ENCODE measurements at places on chromosomes 5 and 9.
A peak's percentile ranks its signal among the peaks of the same experiment; 100 is the strongest.

GRCh38 chr5:56323505-56323904, 90.4 kb upstream of the ANKRD55 start:
- no peak for DNase-seq

GRCh38 chr5:89187883-89188465, 305.0 kb upstream of the MEF2C start:
- DNase-seq = no peak

GRCh38 chr5:73151766-73152410, 21.1 kb upstream of the TMEM174 start:
- no peak for DNase-seq

- DNase-seq = no peak
Measured at GRCh38 chr9:109477258-109478050, 20.7 kb downstream of the PTPN3 start.

DNA sequence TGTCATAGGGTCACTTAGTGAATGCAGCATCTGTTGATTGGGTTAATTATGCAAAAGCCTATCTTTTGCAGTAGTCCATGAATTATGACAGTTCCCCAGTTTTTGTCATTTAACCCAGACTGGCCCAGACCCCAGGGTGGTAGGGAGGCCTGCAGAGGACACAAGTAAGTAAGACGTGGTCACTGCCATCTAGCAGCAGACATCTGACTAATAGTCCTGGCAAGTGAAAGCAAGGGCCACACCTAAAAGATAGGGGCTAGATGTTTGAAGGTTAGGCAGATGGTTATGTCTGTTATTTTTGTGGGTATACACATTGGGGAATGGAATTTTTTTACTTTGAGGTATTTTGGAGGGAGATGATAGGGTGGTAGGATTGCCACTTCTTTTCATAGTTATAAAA, 48.0 kb downstream of the RAB14 start:
- no peak for DNase-seq

- peak; percentile 24 for DNase-seq
Measured at GRCh38 chr9:6873857-6874256, 116.1 kb downstream of the KDM4C start.

DNA sequence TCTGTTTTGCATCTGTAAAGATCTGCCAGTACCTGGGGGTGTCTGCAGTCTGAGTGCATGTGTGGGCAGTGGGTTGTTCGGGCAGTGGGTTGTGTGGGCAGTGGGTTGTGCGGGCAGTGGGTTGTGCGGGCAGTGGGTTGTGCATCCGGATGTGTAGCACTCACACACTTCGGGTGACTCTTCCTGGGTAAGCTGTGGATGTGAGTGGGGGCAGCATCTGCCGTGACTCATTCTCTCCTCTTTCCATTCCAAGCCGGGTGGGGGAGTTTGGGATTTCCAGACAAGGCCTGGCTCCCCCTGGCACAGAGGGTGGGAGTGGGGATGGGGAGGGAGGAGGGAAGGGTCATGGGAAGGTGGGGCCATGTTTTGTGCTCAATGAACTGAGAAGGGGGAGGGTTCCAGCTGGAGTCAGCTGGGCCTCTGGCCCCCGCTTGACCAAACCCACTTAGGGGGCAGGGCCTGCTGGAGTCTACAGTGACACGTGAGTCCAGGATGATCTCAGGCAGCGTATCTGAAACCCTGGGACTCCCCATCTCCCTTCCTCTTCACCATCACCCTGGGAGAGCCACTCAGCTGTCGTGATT, 8.3 kb downstream of the CRB2 start:
- no peak for DNase-seq

- DNase-seq = no peak
Measured at GRCh38 chr5:58241389-58241788, 218.5 kb downstream of the PLK2 start.

DNA sequence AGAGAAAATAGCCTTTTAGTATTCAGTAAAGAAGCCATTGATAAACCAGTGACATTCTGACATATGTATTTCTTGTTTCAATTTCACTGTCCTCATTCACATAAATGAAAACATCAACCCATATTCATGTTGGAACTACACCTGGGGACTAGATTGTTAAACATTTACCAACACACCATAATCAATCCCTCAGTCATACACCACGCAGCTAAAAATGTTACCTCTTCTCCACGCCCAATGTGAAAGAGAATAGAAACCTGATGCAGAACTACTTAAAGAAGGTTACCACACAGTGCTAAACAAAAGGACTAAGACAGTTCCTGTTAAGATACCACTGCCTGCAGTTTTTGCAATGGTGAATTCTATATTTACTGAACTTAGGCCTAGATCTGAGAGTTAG, 518.9 kb downstream of the PRELID2 start:
- DNase-seq = no peak

DNA sequence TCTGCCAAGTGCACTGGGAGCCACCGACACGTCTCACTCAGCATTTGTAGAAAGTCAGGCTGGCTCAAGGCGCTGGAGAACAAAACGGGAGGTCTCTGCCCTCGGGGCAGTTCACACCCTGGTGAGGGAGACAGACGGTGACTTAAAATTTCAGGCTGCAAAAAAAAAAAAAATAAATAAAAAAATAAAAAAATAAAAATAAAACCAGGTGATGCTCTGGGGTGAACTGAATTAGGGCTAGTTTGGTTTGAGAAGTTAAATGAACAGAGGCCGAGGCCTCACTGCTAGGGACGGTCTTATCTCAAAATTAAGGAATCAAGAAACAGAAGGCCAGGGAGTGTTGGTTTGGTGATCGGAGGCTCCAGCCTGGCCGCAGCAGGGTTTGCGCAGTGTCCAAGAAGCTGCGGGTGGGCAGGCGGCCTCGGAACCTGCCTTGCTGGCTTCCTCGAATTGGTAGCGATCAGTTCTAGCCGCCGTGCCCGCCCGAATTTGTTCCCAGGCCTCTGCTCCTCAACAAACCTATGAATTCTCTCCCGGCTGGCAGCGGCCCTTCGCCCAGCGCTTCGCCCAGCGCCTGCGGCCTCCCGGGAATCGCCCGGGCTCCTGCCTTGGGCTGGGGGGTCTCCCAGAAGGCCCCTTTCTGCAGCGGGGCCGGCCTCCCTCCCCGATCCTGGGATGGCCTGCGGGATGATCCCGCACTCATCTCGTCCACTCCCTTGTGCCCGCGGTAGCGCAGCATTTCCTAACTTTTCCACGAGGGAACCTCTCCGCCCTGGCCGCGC, 1.5 kb downstream of the NKX2-5 start:
- no peak for DNase-seq

DNA sequence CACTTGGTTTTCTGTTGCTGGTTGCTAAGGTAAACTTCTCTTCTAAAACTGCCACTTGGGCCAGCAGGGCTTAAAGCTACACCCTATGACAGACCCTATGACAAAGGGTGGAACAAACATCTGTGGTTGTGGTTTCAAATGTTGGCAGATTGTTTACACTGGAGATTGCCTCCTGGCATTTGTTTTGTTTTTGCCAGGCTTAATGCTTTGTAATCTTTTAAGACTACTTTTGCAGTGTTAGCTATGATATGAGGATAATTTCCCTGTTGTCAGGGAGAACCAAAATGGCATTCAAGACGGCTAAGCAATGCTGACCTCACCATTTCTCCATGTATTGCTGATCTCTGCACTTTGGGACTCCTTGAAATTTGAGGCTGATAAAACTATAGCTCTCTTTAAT, 50.3 kb downstream of the MAMDC2 start:
- no peak for DNase-seq

GRCh38 chr9:3506164-3506563, 19.6 kb downstream of the RFX3 start:
- no peak for DNase-seq

- no peak for DNase-seq
Measured at GRCh38 chr5:111266491-111266890, 42.3 kb downstream of the CAMK4 start.

- DNase-seq = no peak
Measured at GRCh38 chr5:89546657-89547056, 663.7 kb upstream of the MEF2C start.

GRCh38 chr5:163303718-163304117, 133.7 kb upstream of the CCNG1 start:
- no peak for DNase-seq

DNA sequence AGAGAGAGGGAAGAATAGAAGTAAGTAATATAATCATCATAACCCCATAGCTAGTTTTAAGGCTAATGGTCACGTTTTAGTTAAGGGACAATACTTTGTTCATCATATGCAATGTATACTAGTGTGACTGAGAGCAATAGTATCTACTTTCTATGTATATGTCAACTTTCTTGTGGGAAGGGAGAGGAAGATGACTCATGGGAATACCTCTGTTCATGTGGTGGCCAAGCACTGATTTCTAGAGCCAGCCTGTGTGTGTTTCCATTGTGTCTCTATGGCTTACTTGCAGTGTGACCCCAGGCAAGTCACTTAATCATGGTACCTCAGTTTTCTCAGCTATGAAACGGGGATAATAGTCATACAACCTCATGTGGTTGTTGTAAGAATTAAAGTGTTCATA, 639.6 kb downstream of the CETN3 start:
- DNase-seq = no peak

DNA sequence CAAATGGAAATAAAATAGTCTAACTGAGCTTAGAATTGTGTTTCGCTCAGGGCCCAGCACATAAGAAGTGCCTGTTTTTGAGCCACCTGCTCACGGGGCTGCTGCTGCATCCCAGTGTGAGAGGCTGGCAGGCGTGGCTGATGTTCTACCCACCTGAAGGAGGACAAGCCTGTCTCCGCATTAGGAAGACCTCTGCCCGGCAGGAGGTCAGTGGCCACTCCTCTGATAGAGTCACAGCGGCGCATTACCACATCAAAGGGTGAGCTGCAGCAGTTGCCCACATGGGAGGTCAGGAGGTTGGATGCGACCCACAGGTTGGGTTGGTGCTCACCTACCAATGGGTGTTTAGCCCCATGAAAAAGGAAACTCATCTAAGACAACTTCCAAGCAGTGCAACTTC, 3.7 kb upstream of the SLC6A7 start:
- DNase-seq = no peak

- no peak for DNase-seq
Measured at GRCh38 chr9:124513376-124513994, 6.3 kb upstream of the NR5A1 start.

- DNase-seq = no peak
Measured at GRCh38 chr9:90240541-90240940, 402.1 kb downstream of the DIRAS2 start.

GRCh38 chr5:179269781-179270543, 75.3 kb downstream of the ADAMTS2 start:
- no peak for DNase-seq

DNA sequence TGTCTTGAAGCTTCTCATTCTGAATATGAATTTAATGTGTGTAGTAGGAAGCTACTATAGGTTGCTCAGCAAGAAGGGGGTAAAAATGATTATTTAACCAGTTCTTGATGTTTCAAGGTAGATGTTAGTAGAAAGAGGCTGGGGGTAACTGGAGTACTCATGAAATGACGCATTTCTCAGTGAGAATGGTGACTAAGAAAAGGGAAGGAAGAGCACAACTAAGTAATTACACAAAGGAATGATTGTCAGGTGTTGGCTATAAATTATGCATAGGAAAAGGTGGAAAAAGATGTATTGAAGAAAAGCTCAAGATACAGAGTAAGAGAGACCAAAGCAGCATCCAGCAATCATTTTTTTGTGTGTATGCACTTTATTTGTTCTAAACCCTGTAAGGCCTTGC, 1.4 kb upstream of the PSIP1 start:
- no peak for DNase-seq
